ENCODE measurements at places on chromosomes 4 and X. TPM values are rescaled to one million over a fixed set of nuclear protein-coding genes. Genes with fewer than 3 reads are reported as not detected.

CHIC2 gene
- 34.9 TPM for total RNA-seq

SORCS2 gene
- not detected for total RNA-seq

PPARGC1A gene
- total RNA-seq = not detected

WAS gene
- total RNA-seq = 102 TPM

MAP3K15 gene
- total RNA-seq = not detected

TCEAL5 gene
- not detected for total RNA-seq

RASGEF1B gene
- total RNA-seq = 141 TPM

FAAH2 gene
- 15.6 TPM for total RNA-seq

TMPRSS11D gene
- not detected for total RNA-seq

NPY5R gene
- not detected for total RNA-seq

SUPT20HL2 gene
- total RNA-seq = not detected

- DNase-seq = no peak
Measured at GRCh38 chr4:180942367-180942916, 1300.8 kb upstream of the TENM3 start.

GRCh38 chrX:68763481-68763880 lies 65.3 kb upstream of the EFNB1 start:
- no peak for DNase-seq

- no peak for DNase-seq
Measured at GRCh38 chrX:101028562-101028961, 23.3 kb downstream of the TRMT2B start.

GRCh38 chr4:94802091-94802490 lies 44.3 kb downstream of the BMPR1B start:
- no peak for DNase-seq

GRCh38 chrX:124232523-124233201 lies 99.8 kb upstream of the TEX13D start:
- no peak for DNase-seq

DNA sequence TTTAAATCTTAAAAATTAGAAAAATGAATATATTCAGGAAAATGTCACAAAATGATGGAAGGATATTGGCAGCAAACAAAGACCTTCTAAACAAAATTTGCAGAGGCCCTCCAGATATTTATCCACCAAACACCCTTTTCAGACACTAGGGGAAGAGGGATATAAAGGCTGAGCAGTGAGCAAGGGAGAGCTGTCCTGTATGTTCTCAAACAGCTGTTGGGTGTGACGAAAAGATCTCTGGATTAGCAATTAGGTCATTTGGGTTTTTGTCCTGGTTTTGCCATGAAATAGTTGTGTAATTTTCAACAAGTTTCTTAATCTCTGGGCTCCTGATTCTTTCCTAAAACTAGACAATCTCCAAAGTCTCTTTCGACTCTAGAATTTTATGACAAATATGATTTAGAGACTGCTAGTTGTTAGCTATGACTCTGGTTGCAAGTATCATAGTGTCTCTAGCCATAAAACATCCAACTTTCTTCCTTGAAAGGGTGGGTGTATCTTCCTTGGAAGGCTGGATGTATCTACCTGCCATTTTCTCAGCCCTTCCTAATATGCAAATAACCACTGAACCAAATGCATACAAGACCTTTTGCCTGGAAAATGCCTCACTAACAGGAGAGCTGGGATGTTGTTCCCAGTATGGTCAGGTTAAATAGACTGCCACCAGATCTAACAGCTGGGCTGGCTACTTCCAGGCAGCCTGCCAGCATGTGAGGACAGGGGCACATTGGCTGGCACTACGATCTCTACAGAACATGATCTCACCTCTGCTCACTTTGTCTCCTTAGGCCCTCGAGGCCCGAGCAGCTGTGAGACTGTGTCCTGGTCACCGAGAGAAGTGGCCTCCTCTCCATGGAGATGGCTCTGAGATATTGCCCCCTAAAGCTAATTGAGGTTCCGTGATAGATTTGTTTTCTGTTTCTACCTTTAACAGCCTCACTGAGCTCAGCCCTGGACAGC lies 225.5 kb upstream of the JADE1 start:
- DNase-seq = no peak

- no peak for DNase-seq
Measured at GRCh38 chr4:183264614-183265013, 55.5 kb downstream of the CLDN22 start.

GRCh38 chr4:182978152-182978827 lies 61.1 kb upstream of the DCTD start:
- peak; percentile 9 for DNase-seq

- DNase-seq = no peak
Measured at GRCh38 chr4:74414149-74414809, 30.7 kb upstream of the AREG start.

DNA sequence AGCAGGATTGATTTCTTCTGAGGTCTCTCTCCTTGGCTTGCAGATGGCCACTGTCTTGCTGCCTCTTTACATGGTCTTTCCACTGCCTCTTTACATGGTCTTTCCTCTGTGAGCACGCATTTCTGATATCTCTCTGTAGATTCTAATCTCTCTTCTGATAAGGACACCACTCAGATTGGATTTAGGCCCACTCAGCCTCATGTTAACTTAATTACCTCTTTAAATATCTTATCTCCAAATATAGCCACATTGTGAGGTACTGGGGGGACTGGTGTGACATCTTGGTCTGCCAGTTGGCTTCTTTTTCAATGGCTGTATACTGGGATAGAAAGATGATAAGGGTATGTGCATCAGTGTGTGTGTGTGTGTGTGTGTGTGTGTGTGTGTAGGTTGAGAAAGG lies 153.7 kb downstream of the AWAT2 start:
- no peak for DNase-seq

DNA sequence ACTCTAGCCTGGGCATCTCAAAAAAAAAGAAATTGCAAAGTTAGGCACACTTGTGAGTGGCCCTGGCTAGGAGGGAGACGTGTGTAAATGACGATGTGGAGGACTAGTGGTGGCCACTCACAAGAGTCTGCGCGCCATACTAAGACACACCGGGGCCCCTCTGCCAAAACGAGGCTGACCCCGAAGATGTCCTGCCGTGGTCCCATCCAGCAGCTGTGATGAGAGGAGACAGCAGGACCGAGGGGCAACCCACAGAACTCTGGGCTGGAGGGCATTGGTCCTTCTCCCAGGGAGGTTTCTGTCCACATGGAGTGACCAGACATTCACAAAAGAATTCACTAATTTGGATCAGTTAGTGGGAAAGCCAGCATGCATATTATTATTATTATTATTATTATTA lies 47.4 kb downstream of the NOP14 start:
- DNase-seq = no peak

- peak; percentile 39 for DNase-seq
Measured at GRCh38 chrX:150547375-150548115, 20.9 kb upstream of the MTM1 start.

DNA sequence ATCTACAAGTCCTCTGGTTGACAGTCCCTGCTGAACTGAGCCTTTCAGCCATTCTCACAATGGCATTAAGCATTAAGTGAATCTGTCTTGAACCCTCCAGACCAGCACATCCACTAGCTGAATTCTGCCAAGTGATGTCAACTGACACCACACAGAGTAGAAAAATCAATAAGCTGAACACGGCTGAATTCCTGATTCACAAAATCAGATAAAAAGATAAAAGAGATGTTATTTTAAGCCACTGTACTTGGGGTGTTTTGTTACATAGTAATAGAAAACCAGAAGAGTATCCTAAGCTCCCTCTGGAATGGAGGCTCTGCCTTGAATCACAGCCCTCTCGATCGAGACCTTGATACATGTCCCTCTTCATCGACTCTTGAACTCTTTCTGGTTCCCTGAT lies 336.5 kb downstream of the DMD start:
- no peak for DNase-seq

DNA sequence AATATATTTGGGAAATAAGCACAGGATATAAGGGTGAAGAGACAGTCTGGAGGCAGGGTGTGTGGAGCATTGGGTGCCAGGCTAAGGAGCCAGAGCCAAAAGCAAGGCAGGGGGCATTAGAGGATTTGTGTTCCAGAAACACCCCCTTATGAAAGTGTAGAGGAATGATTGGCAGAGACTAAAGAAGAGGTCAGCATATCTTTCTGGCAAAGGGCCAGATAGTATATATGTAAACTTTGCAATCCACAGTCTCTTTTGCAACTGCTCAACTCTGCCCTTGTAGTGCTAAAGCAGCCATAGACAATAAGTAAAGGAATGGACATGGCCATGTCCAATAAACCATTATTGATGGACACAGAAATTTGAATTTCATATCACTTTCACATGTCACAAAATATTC lies 3.6 kb upstream of the SLC9A6 start:
- no peak for DNase-seq

DNA sequence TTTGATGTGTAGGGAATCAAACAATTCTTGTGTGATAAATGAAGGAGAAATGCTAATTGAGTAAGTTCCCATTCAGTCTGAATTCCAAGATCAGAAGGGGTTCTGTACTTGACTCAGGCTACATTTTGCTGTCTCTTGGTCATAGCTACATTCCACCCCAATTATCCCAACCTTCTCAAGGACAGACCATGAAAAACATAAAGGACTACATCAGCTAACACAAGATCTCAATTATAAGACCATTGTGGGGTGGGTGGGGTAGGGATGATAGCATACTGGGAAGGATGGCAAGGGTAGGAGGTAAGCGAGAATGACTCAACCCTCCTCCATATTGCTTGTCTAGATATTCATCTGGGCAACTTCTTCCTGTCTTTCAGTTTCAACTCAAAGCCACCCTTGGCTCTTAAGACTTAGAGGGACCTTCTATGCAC lies 87.4 kb upstream of the ETNPPL start:
- DNase-seq = no peak

All from B cell (primary cell).